Left kidney (tissue), 8 donors: ENCODE measurements at places on chromosomes 7 and 10. TPM values are rescaled to one million over a fixed set of nuclear protein-coding genes. Genes with fewer than 3 reads are reported as not detected.

DNA sequence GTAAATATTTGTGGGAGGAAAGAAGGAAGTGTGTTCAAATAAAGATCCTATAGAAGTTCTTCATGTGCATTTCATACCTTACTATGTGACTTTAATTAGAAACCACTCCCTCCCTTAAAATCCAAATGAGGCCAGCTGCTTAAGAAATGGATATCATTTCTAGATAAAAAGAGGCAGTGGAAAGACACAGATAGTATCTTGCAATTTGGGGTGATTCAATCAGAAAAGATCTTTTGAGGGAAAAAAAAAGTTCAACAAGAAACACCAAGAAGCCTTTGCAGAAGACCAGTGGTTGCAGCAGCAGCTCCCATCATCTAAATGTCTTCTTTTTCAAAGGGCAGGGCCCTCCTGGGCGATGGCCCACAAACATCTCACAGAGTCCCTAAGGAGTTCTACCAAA lies 200.1 kb downstream of the LRRN3 start:
- DNase-seq: no peak

DNA sequence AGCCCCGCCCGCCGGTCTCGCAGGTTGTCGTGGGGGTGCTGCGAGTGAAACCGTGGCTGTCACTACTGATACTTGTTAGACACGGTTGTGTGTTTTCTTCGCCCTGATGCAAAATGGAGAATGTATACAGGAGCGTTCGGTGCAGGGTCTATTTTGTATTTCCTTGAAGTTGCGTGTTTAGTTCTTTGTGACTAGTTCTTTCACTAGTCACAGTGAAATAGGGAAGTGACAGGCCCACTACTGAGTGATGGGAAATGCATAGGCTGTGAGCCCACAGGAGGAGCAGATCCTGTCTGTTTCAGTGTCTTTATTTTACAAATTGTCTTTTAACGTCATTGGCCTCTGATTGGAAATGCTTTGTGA lies 675 bp downstream of the ABRAXAS2 start:
- no peak for DNase-seq

DNA sequence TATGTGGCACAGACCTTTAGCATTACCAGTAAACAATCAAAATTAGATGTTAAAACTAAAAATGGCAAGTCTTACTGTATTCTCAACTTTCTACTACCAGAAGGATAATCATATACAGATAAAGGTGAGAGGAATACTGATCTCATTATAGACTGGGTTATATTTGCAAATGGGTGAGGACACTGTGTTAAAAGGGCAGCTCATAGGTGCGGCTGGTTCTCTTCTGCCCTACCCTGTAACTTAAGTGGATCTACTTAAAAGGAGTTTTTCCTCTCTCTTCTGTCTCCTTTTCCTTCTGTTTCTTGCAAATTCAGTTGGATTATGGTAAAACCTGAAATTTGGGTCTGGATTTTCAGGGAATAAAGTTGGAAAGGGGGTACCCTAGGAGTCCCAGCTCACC lies 33.0 kb downstream of the WASL start:
- no peak for DNase-seq

DNA sequence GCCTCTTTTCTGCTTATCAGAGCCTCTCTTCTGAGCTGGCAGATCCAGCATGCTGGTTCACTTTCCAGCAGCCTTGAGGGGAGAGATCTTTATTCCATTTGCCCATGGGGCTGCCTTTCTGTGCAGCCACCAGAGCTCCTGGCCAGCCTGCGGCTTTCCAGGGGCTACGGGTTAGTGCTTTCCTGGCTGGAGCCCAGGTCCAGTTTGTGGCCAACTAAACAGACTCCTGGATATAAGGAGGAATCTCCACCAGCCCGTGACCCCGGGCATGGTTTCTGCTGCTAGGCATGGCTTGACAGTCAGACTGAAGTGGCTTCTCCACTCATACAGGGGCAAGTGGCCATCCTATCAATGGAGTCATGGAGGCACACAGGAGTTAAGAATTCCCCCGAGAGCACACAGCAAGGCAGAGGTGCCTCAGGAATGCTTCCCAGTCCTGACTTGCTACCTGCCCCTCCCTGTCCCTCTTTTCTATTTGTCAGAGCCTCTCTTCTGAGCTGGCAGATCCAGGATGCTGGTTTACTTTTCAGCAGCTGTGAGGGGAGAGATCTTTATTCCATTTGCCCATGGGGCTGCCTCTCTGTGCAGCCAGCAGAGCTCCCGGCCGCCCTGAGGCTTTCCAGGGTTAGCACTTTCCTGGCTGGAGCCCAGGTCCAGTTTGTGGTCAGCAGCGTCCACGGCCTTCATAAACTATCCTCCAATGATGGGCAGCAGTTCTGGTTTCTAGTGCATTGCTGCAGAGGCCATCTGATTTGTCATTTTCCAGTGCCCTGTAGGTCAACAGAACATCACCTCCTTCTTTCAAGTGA lies 35.9 kb downstream of the TSPAN15 start:
- no peak for DNase-seq

The MPLKIP gene
- 42.6 TPM for polyA plus RNA-seq

The SGCE gene
- polyA plus RNA-seq: 95.3 TPM

DNA sequence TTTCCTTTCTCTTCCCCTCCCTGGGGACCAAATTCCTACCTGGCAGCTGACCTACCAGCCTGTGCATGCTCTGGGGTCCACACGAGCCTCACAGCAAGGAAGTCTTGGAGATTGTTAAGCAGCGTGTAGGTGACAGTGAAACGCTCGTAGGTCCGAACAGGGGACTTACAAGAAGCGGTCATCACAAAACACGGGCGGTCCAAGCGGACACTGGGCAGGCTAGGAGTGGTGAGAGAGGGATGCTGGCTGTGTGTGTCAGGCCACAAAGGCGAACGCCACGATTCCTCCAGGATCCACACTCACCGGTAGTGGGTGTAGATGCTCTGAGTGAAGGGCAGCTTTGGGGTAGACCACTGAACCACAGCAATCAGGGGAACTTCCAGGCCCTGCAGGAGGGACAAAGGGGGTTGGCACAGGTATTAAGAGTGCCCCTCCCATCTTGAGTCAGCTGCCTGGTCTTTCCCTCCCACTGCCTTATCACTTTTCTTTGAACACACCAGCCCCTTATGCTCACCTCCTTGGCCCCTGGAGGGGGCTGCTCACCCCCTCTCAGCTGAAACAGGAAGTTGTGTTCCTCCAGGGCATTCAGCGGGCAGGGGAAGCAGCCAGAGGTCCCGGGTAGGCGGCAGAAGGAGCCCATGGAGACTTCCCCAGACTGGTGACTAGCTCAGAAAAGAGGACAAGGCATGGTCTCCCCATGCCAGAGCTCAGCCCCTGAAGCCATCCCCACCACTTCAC lies 2.0 kb downstream of the TRAPPC14 start:
- no peak for DNase-seq

The SPDYE2 gene
- 14.8 TPM for polyA plus RNA-seq

GRCh38 chr10:132524443-132525285 lies 12.9 kb upstream of the INPP5A start:
- DNase-seq: no peak
